ENCODE measurements at places on chromosomes 12 and 14.

GRCh38 chr12:56695327-56696101, 7.4 kb upstream of the PTGES3 start:
- no peak for DNase-seq

DNA sequence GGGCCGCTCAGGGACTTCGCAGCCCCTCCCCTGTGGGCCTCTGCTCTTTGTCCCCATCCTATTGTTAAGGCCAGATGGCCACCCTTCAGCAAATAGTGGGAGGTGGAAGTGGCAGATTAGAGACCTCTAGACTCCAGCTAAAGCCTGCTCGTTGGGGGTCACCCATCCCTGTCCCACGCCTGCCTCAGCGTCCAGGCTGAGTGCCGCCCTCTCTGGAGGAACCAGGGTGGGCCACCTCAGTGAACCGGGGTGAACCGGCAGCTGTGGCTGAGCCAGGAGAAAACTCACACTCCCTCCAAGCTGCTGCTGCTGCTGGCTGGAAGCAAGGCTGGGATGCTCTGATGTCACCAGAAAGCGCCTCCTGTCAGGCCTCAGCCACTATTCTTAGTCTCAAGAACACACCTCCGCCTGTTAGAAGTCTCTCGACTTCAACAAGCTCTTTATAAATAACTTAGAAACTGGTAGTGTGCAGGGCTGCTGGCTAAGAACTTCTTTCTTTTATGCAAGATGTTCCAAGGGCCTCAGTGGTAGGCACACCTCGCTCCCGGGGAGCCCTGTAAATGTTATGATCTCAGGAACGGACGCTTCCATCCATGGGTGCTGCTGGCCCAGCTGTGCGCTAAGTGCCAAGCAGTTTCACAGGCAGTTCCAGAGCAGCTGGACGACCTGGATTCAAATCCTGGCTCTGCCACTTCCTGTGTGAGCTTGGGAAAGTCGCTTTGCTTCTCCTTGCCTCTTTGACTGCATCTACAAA, 19.8 kb upstream of the TESC start:
- no peak for DNase-seq

DNA sequence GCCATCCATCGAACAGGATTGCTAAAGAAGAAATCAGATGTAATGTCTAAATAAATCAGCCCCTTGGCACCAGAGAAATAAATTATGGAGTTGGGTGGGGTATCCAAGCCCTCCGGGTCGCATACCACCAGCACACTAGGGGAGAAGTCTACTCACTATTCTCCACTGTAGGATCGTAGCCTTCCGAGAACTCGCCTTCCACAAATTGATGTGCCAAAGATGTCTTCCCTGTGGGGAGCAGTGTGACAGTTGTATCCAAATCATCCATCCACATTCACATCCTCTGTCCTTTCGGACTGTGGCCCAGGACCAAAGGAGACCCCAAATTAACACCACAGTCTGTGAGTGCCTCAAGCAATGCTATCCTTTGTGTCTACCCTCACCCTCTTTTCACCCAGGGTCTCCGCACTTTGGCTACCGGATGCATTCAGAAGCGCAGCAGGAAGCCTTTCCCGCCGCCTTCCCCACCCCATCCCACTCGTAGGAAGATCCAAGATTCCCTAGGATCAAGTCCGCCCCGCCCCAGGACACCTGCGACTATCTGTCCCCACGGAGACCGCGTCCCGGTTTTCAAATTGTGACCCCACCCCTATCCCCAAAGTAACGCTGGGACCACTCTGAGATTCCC, 786 bp downstream of the RHEBL1 start:
- no peak for DNase-seq

- DNase-seq: no peak
Measured at GRCh38 chr12:102298022-102298421, 100.4 kb upstream of the PMCH start.

DNA sequence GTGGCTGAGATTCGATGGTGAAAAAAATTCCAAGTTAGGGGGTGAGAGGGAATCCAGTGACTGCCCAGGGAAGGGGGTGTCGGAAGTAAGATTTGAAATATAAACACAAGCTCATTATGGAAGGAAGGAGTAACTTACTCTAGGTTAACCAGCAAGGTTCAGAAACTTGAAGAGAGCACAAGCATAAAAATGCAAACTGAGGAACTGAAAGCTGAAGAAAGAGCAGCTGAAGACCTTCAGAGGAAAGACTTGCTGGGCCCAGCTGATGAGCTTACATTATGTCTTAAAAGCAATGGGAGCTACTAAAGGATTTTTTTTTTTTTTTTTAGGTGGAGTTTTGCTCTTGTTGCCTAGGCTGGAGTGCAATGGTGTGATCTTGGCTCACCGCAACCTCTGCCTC, 189.7 kb upstream of the GRIN2B start:
- no peak for DNase-seq

DNA sequence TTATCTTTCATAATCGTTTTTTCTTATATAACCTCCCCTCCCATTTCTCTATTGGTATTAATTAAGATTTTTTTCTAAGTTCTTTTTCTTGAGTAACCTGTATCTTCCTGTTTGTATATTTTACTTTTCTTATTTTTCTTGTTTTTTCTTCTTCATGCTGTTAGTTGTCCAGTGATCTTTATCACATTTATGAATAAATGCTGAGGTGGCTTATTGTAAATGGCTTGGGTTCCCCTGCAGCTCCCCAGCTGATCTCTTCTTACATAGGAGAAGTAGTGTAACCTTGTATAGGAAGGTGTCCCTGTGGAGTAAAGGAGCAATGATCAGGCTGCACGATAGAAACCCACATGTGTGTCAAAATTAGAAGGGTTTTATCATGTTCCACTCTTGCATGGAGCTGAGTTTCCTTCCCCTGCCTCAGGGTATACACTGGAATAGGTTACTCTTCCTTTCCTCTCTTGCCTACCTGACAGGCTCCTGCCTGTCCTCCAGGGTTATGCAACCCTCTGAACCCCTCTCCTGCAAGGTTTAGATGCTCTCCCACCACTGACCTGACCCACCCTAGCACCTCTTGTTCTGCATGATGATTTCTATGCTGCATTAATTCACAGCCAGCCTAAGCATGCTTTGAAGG, 334.8 kb upstream of the RGS6 start:
- DNase-seq: no peak

- DNase-seq: no peak
Measured at GRCh38 chr14:83923842-83924241, 1606.1 kb upstream of the FLRT2 start.

DNA sequence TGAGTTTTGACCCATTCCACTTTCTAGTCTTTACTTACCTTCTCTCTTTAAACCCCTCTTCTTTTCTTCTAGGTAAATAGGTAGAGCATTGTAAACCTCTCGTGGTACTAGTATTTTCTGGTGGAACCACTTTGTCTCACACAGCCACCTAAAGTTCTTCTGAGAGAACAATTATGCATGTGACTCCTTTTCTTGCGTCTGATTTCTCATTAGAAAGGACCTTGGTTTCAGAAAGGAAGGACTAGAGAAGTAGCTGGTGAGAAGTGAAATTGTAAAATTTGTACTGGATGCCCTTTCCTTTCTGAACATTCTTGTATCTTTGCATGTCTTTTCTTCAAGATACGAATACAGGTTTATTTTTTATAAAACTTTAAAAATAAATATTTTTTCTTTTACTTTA, 99.0 kb downstream of the NUBPL start:
- DNase-seq: no peak

DNA sequence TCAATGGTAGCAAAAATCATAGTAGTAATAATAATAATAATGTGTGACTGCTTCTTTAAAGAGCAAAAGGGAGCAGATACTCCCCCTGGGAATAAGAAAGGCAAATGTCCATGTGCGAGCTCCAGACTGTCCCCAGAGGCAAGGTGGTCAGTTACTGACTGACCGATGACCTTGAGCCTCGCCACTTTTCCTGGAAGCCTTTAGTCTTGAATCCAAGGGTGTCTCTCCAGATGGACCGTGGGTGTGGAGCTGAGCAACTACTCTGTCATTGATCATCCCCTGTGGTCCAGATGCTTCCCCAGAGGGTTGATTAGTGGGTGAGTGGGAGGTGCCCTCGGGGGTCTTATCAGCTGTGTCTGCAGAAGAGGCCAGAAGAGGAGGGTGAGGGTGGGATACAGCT, 418.5 kb upstream of the TBX3 start:
- no peak for DNase-seq

DNA sequence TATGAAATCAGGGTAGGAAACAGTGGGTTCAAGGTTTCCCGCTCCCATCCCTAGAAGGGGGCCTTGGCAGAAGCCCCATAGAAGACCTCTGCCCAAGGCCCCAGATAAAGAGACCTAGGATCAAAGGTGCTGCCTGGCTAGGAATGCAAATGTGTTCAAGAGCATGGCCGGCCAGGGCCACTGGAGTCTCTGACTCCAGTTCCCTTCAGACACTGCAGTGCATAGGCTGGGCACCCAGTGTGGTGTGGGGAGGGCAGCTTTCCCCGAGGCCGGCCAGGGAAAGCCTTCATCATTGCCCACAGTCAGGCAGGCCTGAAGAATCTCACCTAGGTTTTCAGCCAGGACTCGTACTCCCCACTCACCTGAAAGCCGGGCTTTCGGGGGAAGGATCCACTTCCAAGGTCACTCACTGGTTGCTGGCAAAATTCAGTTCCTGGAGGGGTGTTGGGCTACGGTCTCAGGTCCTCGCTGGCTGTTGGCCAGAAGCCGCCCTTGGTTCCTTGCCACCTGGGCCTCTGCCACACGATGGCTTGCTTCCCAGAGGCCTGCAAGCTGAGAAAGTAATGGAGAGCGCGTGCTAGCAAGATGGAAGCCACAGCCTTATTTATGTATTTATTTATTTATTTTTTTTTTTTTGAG, 9.7 kb upstream of the PEBP1 start:
- no peak for DNase-seq

GRCh38 chr14:100864960-100865681, 38.4 kb downstream of the RTL1 start:
- no peak for DNase-seq

- peak; percentile 45 for DNase-seq
Measured at GRCh38 chr14:92540472-92541048, 27.0 kb downstream of the RIN3 start.

DNA sequence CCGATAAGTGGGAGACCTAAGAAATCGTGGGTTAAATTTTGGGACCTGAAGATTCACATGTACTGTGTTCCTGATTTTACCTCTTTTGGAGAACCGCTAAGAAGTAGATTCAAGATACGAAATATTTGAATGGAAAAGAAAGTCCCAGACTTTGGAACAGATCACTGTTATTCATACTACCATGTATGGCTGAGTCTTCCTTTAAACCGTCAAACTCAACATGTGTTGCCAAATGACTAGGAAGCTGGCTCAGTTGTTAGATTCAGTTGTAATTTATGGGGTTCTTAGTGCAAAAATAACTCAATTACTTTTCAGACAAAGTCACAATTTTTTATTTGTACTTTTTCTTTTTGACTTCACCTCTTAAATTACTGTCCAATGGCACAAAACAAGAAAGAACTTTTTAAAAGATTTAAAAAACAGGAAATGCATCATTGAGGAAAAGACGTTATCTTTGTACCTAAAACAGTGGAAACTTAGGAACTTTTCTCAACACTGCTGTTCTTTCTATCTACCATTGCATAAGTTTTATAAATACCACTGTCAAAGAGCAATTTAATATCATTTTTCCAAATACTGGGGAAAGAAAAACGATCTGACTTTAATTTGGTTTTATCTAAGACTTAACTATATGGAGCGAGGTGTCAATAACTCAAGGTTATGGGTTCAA, 15.7 kb downstream of the RERG start:
- DNase-seq: no peak

GRCh38 chr12:6662602-6662905, 365 bp downstream of the ING4 start:
- DNase-seq: no peak
